ENCODE measurements at places on chromosomes 1 and 21. TPM values are rescaled to one million over a fixed set of nuclear protein-coding genes. Genes with fewer than 3 reads are reported as not detected.

The CD1D gene
- not detected for total RNA-seq

The LCE2A gene
- total RNA-seq = not detected

The AQP10 gene
- total RNA-seq = not detected

The MX1 gene
- 162 TPM for total RNA-seq

The NCAM2 gene
- total RNA-seq = not detected

The TSTD1 gene
- total RNA-seq = 42.8 TPM

The FAM151A gene
- not detected for total RNA-seq

The LEMD1 gene
- 0.66 TPM for total RNA-seq

The MARK1 gene
- total RNA-seq = not detected
